NCI-H187 (cell line): ENCODE measurements at places on chromosomes 5 and 9.

DNA sequence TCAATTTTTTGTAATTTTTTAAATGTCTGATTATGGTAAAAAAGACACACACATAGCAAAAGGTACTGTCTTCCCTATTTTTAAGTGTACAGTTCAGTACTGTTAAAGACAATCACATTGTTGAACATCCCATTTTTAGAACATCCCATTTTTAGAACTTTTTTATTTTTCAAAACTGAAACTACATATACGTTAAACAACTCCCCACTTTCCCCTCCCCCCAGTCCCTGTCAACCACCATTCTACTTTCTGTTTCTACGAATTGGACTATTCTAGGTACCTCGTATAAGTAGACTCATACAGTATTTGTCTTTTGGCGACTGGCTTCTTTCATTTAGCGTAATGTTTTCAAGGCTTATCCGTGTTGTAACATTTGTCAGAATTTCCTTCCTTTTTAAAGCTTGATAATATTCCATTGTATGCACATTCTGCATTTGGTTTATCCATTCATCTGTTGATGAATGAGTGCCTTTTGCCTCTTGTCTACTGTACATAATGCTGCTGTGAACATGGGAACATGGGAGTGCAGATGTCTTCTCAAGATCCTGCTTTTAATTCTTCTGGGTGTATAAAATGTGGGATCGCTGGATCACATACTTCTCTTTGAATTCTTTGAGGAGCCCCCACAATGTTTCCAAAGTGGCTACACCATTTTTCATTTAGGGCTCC is 154.0 kb downstream of the PIK3R1 start:
- DNase-seq = no peak

GRCh38 chr5:173233347-173234128 is 1.5 kb downstream of the NKX2-5 start:
- no peak for DNase-seq

DNA sequence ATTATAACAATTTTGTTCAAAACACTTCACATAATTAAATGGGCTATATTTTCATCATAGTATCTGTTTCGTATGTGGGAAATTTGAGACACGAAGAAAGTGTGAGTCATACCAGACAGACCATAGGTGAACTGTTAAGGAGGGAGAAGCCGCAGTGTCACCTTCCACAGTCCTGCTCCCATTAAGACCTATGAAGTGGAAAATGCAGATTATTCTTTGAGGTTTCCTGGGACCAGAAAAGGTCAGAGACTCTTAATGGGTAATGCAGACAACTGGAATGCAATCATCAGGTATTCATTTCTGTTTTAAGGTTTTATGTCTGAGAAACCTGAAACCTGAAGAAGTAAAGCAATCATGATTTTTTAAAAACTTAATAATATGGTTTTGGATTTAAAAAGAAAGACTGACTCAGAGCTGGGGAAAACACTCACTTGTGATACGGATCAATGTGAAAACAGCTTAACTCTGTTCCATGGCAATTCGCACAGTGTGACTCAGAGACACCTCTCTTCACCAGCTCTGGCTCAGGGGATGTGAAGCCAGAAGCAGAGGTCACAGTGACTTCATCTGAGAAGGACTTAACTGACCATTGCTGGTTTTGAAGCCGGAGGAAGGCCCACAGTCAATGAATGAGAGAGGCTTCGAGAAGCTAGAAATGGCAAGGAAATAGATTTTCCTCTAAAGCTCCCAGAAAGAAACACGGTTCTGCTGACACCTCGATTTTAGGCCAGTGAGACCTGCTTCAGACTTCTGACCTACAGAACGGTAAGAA is 17.2 kb upstream of the GCNT1 start:
- no peak for DNase-seq

GRCh38 chr9:89661391-89661949 is 56.7 kb downstream of the GADD45G start:
- DNase-seq = no peak

GRCh38 chr9:109072821-109073435 is 46.8 kb downstream of the TMEM245 start:
- DNase-seq = no peak

GRCh38 chr5:149201121-149201637 is 59.9 kb downstream of the ABLIM3 start:
- DNase-seq = no peak

DNA sequence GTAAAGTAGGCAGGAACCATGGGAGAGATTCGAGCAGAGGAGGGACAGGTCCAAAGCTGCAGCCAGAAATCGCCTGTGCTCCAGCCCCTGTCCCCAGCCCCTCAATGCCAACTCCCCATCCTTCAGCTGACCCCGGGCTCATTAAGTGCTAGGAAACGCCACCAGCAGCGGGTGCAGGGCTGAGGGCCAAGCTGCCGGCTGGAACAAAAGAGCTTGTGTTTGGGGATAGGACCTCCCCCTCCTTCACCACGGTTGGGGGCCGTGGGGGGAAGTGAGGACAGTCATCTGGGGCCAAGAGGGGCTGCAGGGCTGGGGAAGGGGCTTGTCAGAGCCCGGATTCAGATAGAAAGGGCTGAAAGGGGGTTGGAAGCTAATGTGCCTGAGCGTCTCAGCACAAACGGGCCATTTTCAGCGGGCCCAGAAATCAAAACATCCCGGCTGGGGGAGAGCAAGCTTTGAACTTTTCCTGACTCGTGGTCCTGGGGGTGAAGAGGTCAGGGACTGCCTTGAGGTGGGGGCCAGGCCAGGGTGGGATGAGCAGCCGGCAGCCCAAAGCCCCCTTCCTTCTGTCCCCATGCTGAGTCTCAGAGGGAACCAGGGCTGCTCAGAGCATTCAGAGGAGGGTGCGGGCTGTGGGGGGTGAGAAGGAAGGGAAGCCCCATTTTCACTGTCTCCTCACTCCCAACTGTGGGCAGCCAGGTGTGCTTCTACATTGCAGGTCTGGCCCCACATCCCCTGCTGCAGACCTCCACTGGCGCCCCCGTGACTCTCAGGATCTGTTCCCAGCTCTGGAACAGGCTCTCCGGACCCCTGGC is 69.4 kb upstream of the DAB2IP start:
- DNase-seq = no peak

- DNase-seq = no peak
Measured at GRCh38 chr9:103617046-103617445, 477.1 kb upstream of the SMC2 start.

DNA sequence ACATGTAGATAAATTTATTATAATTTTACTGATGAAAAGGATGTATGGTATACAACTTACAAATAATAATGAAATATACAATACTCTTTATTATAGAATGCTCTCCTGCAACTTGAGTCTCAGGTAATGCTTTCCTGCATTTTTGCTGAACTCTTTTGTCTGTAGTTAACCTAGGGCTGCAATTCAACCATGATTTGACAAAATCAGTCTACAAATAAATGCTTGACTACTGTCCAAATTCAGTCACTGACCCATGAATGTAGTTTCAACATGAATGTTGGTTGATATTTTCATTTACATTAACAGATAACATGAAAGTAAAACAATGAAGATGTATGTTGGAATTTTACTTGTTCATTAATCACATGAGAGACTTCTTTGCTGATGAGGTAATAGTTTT is 320.9 kb downstream of the ZSWIM6 start:
- DNase-seq = no peak

DNA sequence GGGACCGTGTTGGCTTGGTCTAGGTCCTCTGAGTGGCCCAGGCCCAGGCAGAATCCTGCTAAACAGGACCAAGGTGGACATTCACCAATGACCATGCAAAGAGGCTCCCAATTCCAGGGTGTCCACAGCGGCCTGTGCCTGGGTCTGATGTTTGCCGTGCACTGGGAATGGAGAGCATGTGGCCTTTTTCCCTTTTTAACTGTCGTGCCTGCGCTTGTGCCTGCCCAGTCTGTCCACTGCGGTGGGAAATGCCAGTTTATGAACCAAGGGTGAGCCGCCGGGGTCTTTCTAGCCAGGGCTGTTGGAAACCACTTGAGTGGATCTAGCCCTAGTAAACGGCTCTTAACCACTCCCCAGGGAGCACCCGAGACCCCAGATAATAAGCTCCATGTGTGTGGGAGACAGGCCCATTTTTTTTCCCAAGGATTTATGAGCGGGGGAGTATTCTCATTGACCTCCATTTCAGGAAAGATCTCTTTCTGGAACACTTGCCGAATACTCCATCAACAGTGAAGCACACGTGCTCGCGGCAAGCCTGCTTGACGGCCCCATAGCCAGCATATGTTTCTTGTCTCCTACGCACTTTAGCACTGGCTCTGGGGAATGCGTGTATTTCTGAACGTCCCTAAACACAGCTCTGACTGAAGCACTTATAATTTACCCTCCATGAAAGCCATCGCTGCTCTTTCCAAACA is 93.2 kb upstream of the PHYKPL start:
- no peak for DNase-seq

- DNase-seq = no peak
Measured at GRCh38 chr9:87451149-87451548, 46.5 kb upstream of the DAPK1 start.

GRCh38 chr5:60685700-60686099 is 14.3 kb downstream of the DEPDC1B start:
- no peak for DNase-seq

DNA sequence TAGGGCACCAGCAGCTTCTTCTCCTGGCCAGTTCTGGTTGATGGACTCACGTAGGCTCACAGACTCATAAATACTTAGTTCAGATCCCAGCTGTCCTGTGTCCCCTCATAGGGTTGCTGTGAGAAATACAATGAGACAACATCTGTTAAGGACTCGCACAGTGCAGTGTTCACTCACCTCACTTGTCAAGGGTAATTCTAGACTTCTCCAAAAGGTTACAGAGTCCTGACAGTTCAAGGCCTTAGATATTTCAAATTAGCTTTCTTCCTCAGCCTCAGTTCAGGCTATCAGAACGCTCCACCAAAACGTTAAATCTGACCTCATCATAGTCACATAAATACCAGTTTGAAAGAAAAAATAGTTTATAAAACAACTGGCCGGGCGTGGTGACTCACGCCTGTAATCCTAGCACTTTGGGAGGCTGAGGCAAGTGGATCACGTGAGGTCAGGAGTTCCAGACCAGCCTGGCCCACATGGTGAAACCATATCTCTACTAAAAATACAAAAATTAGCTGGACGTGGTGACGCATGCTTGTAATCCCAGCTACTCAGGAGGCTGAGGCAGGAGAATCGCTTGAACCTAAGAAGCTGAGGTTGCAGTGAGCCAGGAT is 106.3 kb downstream of the UGCG start:
- DNase-seq = no peak

DNA sequence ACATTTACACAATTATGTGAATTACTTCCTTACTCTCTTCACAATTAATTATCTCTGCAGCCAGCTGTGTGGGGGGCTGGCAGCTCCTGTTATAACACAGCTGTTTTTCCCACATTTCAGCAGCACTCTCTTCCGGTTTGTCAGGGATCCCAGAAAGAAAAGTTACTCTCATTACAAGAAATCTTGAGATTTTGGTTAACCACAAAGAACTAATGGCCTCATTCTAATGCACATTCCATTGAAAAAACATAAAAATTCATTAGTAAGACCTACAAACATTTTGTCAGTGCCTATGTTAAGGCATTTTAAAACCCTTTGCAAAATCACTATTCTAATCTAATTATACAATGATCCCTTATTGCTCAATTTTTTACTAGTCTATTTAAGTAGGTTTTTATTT is 64.1 kb downstream of the PDE4D start:
- no peak for DNase-seq

GRCh38 chr9:133468374-133468773 is 8.6 kb downstream of the CACFD1 start:
- DNase-seq = no peak

DNA sequence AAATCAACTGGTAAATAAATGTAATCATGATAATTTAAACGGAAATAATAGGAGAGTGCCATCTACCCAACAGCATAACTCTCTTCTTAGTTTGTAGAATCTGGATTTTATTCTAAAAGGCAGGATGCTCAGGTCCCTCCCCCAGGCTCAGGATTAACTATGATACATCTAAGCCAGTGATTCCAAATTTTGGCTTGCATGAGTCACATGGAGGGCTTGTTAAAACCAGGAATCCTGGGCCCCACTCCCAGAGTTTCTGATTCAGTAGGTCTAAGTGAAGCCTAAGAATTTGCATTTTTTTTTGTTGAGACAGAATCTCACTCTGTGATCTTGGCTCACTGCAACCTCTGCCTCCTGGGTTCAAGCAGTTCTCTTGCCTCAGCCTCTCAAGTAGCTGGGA is 62.3 kb upstream of the ZFR start:
- DNase-seq = no peak

DNA sequence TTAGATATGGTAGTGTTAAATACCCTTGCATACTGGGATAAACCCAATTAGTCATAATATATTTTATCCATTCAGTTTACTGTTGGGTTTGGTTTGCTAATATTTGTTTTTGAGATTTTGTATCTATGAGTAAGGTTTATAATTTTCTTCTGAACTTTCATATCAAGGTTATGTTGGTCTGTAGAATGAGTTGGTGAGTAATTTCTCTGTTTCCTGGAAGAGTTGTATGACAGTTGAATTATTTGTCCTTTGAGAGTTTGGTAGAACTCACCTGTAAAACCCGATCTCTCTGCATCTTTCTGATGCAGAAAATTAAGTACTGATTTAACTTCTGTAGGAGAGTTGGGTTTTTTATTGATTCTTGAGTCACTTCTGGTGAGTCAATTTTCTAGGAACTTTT is 20.4 kb downstream of the DDX4 start:
- no peak for DNase-seq

DNA sequence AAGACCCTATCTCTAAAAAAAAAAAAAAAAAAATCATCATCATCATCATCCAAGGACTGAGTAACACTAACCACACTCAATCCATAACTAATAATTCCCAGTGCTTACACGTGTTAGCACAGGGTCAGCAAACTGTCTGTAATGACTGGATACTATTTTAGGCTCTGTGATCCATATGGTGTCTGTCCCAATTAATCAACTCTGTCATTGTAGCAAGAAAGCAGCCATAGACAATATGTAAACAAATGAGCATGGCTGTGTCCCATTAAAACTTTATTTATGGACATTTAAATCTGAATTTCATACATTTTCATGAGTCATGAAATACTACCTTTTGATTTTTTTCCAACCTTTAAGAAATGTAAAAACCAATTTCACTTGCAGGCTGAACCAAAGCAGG is 148.4 kb downstream of the SIL1 start:
- DNase-seq = no peak

GRCh38 chr5:105885266-105885665 is 1785.5 kb downstream of the EFNA5 start:
- no peak for DNase-seq

- no peak for DNase-seq
Measured at GRCh38 chr9:113665756-113666155, 202.2 kb downstream of the RGS3 start.

DNA sequence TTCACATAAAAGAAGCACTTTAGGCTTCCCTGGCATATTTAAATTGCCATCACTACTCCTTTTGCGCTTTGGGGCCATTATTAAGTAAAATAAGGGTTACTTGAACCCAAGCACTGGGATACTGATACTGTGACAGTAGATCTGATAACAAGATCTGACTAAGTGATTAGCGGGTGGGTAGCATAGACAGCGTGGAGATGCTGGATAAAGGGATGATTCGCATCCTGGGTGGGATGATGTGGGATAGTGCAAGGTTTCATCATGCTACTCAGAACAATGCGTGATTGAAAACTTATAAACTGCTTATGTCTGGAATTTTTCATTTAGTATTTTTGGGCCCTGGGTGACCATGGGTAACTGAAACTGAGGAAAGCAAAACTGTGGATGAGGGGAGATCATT is 75.1 kb downstream of the PTTG1 start:
- DNase-seq = no peak
